ENCODE measurements at places on chromosomes 2 and 18.

DNA sequence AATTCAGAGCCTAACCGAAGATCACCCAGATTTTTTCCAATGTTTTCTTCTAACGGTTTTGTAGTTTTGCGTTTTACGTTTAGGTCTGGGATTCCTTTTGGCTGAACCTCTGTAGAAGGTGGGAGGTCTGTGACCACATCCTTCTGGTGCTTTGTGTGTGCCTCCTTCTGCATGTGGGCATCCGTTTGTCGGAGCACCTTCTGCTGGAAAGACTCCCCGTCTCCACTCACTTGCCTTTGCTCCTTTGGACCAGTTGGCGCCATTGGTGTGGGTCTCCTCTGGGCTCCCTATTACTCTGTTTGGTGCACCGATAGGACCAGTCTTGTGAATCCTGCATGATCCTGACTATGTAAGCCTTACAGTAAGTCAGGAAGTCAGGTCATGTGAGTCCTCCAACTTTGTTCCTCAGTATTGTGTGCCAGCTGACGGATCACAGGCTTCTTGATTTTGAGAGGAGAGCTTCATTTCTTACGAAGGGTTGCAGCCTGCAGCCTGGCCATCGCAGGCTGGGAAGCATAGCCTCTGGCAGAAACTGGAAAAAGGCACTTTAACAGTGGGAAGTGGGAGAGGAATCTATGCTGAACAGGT is 13.6 kb downstream of the AQP12A start:
- DNase-seq = no peak

GRCh38 chr18:63868546-63868945 is 19.0 kb upstream of the SERPINB2 start:
- no peak for DNase-seq

GRCh38 chr2:21268197-21268877 is 144.6 kb downstream of the TDRD15 start:
- DNase-seq = no peak

DNA sequence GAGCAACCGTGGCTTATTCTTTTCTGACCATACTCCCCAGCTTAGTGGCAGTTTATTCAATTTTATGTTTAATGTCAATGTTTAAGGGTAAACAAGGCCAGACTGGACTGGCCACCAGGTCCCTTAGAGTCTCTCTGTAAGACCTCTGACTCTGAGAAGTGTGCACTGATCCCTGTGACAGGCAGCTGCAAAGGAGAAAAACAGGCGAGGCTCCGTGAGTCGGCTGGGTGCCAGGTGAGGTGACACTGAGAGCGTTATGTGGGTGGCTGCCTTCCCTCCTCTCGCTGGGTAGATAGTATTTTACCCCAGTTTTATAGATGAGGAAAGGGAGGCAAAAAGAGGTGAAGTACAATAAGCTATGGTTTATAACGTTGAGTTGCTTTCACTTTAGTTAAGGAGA is 139.4 kb upstream of the HDAC4 start:
- no peak for DNase-seq

DNA sequence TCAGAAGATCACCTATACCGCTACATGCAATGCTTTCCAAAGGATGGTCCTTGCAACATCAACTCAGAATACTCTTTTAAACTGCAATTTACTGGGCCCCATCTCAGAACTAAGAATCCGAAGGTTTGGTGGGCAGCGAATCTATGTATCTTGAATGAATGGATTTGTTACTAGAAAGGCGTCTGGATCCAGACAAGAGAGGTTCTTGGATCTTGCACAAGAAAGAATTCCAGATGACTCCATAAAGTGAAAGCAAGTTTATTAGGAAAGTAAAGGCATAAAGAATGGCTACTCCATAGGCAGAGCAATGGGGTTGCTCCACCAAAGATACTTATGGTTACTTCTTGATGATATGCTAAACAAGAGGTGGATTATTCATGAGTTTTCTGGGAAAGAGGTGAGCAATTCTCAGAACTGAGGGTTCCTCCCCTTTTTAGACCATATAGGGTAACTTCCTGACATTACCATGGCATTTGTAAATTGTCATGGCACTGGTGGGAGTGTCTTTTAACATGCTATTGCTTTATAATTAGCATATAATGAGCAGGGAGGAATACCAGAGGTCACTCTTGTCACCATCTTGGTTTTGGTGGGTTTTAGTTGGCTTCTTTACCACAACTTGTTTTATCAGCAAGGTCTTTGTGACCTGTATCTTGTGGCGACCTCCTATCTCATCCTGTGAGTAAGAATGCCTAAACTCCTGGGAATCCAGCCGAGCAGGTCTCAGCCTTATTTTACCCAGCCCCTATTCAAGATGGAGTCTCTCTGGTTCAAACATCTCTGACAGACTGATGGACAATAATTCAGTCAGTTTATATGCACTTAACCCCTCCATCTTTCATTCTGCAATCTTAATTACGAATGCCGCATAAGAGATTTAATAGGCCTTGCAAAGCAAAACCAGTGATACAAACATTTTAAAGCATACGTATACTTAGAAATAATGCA is 7.5 kb upstream of the RMDN2 start:
- DNase-seq = no peak

- DNase-seq = no peak
Measured at GRCh38 chr2:124122340-124122739, 97.3 kb downstream of the CNTNAP5 start.

GRCh38 chr2:10241641-10242430 is 60.9 kb upstream of the HPCAL1 start:
- no peak for DNase-seq
